Neural crest cell (in vitro differentiated cells): ENCODE measurements at places on chromosomes 13 and 19.

- no peak for DNase-seq
Measured at GRCh38 chr19:2594319-2594718, 108.2 kb downstream of the GNG7 start.

GRCh38 chr13:78827471-78827870 is 168.5 kb upstream of the OBI1 start:
- no peak for DNase-seq

GRCh38 chr13:24663586-24663985 is 16.6 kb upstream of the ATP12A start:
- DNase-seq, result no peak

- no peak for DNase-seq
Measured at GRCh38 chr19:1146412-1146699, 27.7 kb downstream of the SBNO2 start.

DNA sequence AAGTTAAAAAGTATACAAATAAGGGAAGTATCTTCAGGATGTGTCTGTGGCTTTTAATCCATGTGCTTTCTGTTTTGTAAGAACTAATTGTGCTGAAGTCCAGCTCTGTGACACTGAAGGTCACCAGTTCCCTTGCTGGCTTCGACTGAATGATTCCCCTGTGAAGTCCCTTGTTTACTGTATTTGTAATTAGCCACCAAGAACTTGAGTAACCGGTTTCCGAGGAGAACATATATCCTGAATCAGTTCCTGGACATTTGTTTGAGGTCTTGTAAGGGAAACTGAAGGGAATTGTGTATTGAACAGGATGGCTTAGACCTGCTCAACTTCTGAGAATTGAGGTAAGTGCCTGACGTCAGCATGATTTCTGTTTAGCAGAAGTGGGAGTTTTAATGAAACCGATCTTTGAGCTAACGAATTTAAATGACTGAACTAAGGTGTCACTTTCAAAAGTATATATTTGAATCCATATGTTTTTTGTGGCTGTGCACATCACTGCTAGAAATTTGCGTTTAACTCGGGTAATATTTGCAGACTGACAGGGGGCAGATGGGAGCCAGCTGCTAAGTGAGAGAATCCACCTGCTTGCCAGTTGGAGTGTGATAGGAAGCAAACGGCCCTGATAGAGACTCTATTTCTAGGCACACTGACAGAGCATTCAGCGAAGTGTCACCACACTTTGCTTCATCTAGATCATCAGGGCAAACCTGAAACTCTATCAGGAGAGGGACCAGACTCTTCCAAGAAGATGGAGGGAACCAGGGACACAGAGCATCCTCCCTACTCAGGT is 530.0 kb downstream of the RFC3 start:
- no peak for DNase-seq

DNA sequence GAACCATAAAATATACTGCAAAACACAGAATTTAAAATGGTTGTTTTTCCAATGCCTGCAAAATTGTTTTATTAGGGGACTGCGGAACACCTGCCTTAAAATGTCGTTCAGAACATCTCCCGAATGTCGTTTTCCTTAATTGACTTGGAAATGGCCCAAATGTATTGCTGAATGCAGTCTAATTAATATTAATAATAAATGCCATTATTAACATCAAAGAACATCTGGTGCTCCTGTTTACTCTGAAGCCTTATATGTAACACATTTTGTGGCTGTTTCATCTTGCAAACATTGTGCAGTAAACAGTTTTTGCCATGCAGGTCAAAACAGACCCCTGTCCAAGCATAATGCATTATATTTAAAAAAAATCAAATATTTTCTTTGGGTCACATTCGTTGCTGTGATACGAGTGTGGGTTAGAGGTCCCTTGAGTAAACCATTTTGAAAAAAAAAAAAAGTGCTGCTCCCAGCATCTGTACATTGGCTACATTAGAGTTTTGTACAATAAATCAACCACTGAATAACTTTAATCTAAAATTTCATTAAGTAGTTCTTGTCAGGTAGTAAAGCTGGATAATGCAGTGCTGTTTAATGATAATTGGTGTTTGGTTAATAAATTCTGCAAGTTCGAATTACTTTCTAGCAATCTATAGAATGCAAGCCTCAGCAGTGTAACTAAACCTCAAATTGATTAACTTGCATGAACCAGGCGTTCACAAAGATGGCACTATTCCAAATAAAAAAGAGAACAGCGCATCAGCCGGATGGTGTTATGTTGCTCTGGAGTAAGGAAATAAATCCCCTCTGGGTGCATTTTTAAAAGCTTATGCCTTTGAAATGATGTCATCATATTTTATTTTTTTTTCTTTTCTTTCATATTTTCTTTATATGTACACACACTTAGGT is 140.2 kb downstream of the ZNF536 start:
- DNase-seq, result no peak

GRCh38 chr19:12364391-12365235 is 870 bp downstream of the ZNF442 start:
- peak; percentile 20 for DNase-seq

GRCh38 chr13:32535748-32536147 is 2.8 kb downstream of the N4BP2L2 start:
- DNase-seq, result no peak

DNA sequence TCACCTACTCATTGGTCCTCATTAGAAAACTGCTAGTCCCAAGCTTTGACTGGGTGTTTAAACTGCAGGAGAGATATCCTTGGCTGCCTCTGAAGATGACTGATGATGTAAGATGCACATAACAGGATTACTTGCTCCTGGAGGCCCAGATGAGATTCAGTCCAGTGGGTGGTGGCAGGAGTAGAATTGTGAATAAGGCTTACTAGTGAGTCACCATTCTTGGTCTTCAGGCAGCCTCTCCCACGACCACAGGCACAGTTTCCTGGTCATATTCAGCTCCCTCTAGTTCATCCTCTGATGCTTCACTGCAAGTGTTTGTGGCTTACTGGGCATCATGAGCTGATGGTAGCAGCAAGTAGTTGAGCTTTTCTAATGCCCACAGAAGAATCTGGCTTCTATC is 12.1 kb downstream of the SERTM1 start:
- DNase-seq, result no peak

DNA sequence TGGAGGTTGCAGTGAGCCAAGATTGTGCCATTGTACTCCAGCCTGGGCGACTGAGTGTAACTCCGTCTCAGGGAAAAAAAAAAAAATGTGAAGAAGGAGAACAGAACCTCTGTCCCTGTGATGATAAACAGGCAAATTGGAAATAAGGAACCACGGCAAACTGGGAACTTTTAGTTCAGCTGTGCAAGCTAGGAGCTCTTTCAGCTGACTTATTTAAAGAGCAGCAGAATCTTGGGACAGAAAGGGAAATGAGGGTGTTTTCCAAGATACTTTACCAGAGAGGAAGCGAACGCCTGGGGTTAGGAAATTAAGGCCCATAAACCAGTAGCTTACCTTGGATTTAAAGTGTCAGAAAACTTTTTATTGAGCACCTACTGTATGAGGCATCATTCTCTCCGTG is 3.0 kb upstream of the UPF1 start:
- no peak for DNase-seq
